SK-MEL-5 (cell line): ENCODE measurements at places on chromosomes 7 and 10. TPM values are rescaled to one million over a fixed set of nuclear protein-coding genes. Genes with fewer than 3 reads are reported as not detected.

Gene ALOX5
- total RNA-seq = not detected in 2 replicates

Gene TFR2
- total RNA-seq = 0.29 and 1.6 TPM in 2 replicates

Gene CNPY4
- 21.7 and 21.9 TPM in 2 replicates for total RNA-seq

Gene GPR26
- total RNA-seq = 0.03 TPM in 1 of 2 replicates, not detected in the other

Gene ABCB4
- total RNA-seq = 10.1 and 10.7 TPM in 2 replicates

Gene FGL2
- not detected in 2 replicates for total RNA-seq

Gene BICC1
- total RNA-seq = 7.2 and 8.3 TPM in 2 replicates

DNA sequence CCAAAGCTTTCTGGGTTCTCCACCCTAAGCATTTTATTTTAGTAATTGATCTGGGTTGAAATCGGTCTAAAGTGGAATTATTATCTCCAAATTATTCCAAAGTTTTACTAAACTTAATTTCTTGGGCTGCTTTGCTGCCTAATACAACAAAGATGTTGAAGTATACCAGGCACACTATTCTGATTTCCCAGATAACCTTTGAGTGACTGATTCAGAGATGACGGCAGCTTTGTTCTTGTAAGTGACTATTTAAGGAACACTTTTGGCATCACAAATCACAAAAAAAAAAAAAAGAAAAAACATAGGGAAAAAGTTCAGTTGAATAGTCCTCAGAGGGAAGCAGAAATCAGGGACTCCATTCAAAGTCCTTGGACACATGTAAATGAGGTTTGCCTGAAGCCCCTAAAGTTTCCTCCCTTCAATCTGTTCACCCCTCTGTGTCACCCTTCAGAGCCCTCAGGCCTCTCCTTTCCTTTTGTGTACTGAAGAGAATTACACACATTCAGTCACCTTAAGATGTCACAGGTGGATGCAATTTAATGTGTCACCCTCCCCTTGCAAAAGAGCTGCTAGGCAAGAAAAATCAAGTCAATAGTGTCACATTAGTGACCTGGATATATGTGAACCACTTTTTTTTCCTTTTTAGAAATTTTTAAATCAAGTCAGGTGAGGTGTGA lies 81.5 kb downstream of the RTKN2 start:
- no peak for DNase-seq

DNA sequence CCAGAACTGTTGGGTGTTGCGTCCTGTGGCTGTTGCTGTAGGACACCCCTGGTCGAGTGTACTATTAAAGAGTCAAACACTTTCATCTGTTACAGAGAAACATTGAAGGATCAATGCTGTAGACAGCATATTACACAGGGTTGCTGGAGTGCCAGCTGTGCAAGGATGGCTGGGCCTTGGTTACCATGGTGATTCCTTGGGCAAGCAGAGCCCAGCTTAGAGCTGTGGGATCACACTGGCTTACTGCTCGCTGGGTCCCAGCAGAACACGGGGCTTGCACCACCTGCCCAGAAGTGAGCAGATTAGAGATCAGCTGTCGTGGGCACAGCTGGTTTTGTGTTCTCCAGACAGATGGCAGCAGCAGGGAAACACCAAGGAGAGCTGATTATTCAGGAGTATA lies 76.0 kb downstream of the GPR141 start:
- DNase-seq = no peak

DNA sequence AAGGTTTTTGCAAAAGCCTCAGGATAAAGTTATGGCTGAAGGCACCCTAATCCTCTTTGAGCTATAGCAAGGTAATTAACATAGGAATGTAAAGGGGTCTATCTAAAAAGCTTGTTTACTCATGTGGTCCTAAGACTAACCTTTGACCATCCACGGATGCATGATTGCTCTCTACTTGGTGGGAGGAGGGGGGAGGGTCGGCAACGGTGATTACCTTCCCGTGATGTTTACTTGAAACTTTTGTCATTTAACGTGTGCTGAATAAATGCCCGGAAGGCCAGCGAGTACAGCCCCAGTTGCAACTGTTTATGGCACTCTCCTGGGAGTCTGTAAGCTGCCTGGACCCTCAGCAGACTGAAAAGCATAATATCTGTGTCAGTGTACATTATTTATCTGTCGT lies 78.9 kb upstream of the GPR22 start:
- no peak for DNase-seq

- DNase-seq = no peak
These were observed 823.5 kb upstream of the POM121L12 start for GRCh38 chr7:52211930-52212329.

GRCh38 chr7:136009488-136010079 lies 32.4 kb upstream of the MTPN start:
- DNase-seq = peak; percentile 78

- no peak for DNase-seq
These were observed 100.3 kb downstream of the DOCK4 start for GRCh38 chr7:112105584-112106530.

DNA sequence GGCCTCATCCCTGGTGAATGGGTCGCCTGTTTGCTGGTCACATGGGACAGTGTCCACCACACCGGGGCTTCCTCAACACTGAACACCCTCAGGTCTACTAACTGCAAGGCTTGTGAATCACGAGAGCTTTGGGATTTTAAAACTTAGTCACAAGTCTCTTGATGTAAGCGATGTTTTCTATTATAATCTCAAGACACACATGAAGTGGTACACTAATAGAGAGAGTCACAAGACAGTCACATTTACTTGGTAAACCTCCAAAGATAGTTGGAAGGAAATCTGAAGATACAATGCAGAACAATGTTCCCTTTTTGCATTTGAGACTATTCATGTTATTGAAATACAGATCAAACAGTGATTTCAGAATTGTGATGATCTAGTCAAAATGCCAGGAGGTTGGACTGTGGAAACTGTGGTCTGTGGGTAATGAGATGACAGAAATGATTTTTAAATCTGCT lies 233.1 kb upstream of the KLF6 start:
- peak; percentile 98 for DNase-seq

GRCh38 chr10:129305046-129305445 lies 162.0 kb upstream of the MGMT start:
- DNase-seq = no peak

GRCh38 chr7:1986366-1987083 lies 246.2 kb downstream of the MAD1L1 start:
- DNase-seq = no peak

DNA sequence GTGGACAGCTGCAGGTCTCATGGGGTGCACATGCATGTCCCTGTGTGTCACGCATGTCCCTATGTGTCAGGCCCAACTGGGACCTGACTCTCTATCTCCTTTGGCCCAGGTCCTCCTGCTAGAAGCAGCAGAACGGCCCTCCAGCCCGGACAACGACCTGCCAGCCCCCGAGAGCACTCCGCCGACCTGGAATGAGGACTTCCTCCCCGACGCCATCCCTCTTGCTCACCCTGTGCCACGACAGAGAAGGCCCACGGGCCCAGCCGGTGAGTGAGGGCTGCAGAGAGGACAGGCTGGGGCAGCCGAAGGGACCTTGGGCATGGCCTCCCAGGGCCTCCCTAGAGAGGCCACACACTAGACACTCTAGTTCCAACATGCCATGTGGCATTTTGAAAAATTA lies 89.3 kb downstream of the MYL10 start:
- DNase-seq = no peak

DNA sequence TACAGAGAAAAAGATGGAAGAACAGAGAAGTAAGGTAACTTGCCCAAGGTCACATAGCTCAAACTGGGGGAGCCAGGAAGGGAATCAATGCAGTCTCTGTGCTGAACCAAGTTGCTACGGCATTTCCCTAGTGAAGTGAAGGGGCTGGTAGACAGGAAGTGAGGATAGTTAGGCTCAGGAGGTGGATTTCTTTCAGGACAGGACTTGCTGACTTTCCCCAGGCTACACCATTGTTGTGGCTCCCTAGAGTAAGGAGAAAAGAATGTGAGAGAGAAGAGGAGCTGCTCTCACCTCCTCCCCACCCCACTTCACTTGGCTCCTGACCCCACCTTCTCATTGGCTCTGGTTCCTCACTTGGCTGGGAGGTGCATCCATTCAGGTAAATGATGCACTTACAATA lies 316.9 kb downstream of the INHBA start:
- DNase-seq = no peak
